Activated T-cell treated with anti-CD3 and anti-CD28 coated beads, Interleukin-2, amount 50 U/mL, for 72 hours (primary cell): ENCODE measurements at places on chromosomes 12 and 14. TPM values are rescaled to one million over a fixed set of nuclear protein-coding genes. Genes with fewer than 3 reads are reported as not detected.

- no peaks in the 10 kb centered on the region for H3K27me3 ChIP-seq
- no peak for DNase-seq
- H3K27ac ChIP-seq = no peak overlapping the region
- no peak overlapping the region for H3K4me3 ChIP-seq
- no peaks in the 10 kb centered on the region for H3K4me1 ChIP-seq
- H3K36me3 ChIP-seq = peaks cover 12% of the 10 kb centered on the region
Observed at GRCh38 chr12:105401198-105401597, 70.7 kb downstream of the C12orf75 start.

DNA sequence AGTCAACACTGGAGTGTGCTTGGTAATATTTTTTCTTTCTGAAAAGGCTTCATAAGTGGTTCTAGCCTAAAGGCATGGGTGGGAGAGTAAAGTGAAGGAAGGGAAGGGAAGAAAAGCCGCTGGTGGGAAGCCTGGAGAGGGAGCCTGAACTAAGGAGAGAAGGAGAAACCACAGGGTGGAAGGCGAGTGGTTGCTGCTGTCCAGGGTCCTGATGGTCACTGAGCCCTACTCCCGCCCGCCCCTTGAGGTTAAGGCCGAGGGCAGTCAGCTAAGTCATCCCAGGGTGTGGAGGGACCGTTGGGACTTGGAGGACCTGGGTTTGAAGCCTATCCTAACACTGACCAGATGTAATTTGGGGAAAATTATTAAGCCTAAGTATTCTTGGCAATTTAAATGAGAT is 189.1 kb downstream of the PIWIL1 start:
- no peaks in the 10 kb centered on the region for H3K4me1 ChIP-seq
- no peak overlapping the region for H3K4me3 ChIP-seq
- H3K36me3 ChIP-seq = no peaks in the 10 kb centered on the region
- peaks cover 11% of the 10 kb centered on the region for H3K27me3 ChIP-seq

DNA sequence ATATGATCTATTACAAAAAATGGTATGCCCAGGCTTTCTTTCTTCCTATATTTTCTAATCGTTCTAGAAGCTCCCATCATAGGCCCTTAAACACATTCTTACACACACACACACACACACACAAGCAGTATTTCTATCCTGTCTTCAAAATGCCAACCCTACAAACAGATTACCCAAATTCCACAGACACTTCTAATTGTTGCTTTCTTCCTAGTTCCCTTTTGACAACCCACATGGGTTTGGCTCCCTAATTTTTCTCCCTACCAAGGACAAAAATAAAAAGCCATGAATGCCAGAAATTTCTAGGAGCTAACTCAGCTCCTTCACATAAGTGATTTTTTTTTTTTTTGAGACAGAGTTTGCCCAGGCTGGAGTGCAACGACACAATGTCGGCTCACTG is 60.3 kb upstream of the NTF3 start:
- H3K4me1 ChIP-seq = no peaks in the 10 kb centered on the region
- H3K27ac ChIP-seq = no peak overlapping the region
- no peak overlapping the region for H3K4me3 ChIP-seq
- H3K27me3 ChIP-seq = no peaks in the 10 kb centered on the region

DNA sequence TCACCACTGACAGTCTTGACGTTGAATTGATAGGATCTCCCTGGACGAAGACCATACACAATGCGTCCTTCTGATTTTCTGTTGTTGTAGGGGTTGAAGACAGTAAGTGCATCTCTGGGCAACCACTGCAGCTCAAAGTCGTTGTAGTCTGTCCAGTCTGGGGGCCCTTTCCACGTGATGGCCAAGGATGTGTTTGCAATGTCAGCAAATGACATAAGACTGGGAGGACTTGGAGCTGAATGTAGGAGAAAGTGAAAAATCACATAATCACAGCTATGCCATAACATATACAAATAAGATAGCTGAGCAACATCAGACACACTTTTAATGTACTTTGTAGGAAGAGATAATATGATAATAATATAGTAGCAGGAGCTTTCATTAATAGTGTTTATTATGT is 77.8 kb downstream of the PTPRB start:
- H3K4me3 ChIP-seq = no peak overlapping the region
- no peaks in the 10 kb centered on the region for H3K27me3 ChIP-seq
- H3K36me3 ChIP-seq = no peaks in the 10 kb centered on the region

GRCh38 chr12:122182887-122183587 is at the start of gene LRRC43:
Gene LRRC43, plus strand, starts transcription at chr12:122183123. Its CDS starts 22 bp downstream, at chr12:122183145.
- peak; percentile 58 for DNase-seq
- peak within 1 kb of the TSS; percentile 81 for H3K4me3 ChIP-seq
- H3K36me3 ChIP-seq = no peaks in the 10 kb centered on the region
- peaks cover 18% of the 10 kb centered on the region for H3K27me3 ChIP-seq

- no peak for DNase-seq
- H3K36me3 ChIP-seq = peaks cover 12% of the 10 kb centered on the region
- no peaks in the 10 kb centered on the region for H3K4me1 ChIP-seq
Observed at GRCh38 chr12:103422746-103423515, 72.8 kb downstream of the C12orf42 start.

DNA sequence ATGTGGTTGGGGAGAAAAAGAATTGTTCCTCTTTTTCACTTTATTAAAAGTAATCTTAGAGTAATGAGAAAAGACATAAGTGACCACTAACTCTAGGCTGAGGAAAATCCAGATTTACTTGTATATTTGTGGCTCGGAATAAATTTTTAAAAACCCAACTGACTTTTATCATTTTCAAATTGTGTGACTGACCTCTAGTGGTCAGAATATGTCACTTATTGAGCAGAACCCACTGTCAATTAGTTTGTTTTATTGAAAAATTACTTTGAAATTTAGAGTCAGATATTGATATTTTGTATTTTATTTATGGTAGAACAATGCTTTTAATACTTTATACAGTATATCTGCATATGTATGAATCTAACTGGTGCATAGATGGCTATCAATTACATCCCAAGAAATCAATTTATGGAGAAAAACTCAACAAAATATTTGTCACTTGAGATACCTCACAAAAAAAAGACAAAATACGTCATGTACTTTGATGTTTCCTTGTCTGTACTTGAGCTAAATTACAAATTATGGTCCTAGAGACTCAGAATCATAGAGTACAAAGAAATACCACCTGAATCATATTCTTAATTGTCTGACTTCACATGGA is 229.4 kb downstream of the CNTN1 start:
- no peak for DNase-seq
- no peak overlapping the region for H3K27ac ChIP-seq
- H3K4me1 ChIP-seq = no peaks in the 10 kb centered on the region
- H3K36me3 ChIP-seq = no peaks in the 10 kb centered on the region
- peaks cover 12% of the 10 kb centered on the region for H3K27me3 ChIP-seq

DNA sequence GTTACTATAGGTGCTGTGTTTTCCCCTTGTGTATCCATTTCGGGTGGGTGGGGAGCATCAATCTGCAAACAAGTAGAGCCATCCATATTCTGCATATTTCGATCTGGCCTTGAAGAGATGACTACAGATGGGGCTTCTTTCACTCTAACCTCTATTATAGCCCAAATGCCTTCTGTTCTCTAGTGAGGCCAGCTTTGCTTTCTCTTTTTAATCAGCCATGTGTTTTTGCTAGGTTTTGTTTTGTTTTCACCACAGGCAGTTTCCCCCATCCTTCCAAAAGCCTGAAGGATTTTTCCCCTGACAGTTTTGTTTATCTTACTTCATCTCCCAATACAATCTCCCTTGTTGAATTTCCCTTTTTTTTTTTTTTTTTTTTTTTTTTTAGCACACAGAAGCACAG is 224.1 kb downstream of the BTG1 start:
- peak overlapping the region; percentile 34 for H3K27ac ChIP-seq
- no peak for DNase-seq
- no peak overlapping the region for H3K4me3 ChIP-seq
- peaks cover 29% of the 10 kb centered on the region for H3K4me1 ChIP-seq
- H3K36me3 ChIP-seq = peaks cover 2% of the 10 kb centered on the region

DNA sequence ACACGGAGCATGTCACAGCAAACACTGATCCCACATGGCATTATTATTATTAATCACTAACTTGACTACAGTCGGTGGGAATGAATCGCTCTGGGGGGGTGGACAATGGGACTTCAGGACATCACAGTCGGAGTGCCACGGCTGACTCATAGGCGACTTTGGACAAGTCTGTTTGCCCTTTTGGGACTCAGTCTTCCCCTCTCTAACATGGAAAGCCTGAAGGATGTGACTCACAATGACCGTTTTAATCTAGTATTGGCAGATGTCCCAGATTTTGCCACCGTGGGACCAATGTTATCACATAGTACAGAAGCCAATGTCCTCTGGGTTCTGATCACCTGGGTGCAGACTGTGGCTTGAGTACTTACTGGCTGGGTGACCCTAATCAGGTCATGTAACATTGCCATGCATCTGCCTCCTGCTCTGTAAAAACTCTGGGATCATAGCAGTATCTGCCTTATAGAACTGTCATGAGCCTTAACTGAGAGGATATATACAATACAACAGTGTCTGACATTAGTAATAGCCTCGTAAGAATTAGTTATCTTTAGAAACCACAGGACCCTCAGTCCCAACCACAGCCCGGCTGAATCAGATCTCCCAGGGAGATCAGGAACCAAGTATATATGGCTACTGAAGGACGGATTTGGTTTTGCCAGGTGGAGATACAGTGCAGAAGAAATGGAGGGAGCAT is 362.6 kb downstream of the BCL11B start:
- no peak overlapping the region for H3K4me3 ChIP-seq
- H3K36me3 ChIP-seq = no peaks in the 10 kb centered on the region
- H3K27me3 ChIP-seq = no peaks in the 10 kb centered on the region
- peaks cover 17% of the 10 kb centered on the region for H3K4me1 ChIP-seq
- H3K27ac ChIP-seq = no peak overlapping the region

DNA sequence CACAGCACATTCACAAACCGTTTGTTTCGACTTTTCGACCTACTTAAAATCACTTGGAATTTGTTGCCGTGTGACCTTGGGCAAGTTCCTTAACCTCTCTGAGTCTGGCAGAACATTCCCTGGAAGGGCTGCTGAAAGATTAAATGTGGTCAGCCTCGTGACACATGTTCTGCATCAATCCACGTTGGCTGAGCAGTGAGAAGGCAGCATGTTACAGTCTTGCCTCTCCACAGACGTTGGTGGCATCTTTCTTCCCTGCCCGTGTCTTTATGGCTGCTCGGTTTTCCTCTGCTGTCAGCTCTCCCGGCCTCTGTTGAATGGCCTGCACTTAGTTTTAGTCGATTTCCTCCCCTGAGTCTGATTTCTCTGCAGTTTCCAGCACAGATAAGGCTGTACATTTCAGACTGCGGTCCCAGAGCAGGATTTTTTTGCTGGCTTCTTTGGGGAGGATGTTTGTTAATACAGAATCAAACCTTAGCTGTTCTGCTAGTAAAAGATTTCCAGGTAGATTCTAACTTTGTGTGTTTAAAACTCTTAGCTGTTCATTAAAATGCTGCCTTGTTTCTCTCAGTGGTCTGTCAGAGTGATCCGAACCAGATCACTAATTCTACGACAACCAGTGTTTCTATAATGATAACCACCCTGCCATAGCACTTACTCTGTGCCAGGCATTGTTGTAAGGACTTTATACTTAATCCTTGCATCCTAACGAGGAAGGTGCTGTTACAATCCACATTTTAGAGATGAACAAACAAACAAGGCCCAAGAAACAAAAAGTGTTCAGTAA is 217.1 kb downstream of the CHST11 start:
- H3K4me3 ChIP-seq = no peak overlapping the region
- no peaks in the 10 kb centered on the region for H3K36me3 ChIP-seq
- DNase-seq = no peak
- peaks cover 54% of the 10 kb centered on the region for H3K4me1 ChIP-seq
- no peaks in the 10 kb centered on the region for H3K27me3 ChIP-seq

Gene RFX4
- total RNA-seq = not detected

Gene DAO
- not detected for total RNA-seq

GRCh38 chr12:120938496-120938895 is 34.3 kb upstream of the SPPL3 start:
- H3K4me3 ChIP-seq = no peak overlapping the region
- H3K36me3 ChIP-seq = no peaks in the 10 kb centered on the region
- H3K27ac ChIP-seq = no peak overlapping the region
- DNase-seq = no peak
- peaks cover 14% of the 10 kb centered on the region for H3K27me3 ChIP-seq

DNA sequence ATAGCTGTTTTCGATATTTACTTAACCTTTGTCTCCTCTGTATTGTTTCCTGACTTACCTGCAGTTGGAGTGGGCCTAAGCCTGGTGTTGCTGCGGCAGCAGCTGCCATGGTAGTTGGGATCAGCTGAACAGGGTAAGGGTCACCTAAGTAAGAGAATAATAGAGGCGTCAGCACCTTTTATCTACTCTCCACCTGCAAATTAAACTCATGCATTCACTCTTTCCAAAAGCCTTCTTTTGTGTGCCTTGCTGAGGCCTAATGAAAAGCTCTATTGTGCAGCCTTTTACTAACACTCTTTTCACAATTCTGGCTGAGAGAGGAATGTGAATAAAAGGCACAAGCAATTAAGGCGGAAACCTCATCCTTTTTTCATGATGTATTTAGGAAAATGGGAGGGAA is 308.7 kb downstream of the SOX5 start:
- no peak for DNase-seq
- H3K27ac ChIP-seq = no peak overlapping the region
- H3K36me3 ChIP-seq = no peaks in the 10 kb centered on the region

GRCh38 chr14:67883717-67884116 is 64.1 kb downstream of the RAD51B start:
- H3K36me3 ChIP-seq = no peaks in the 10 kb centered on the region
- no peaks in the 10 kb centered on the region for H3K27me3 ChIP-seq

- H3K27me3 ChIP-seq = no peaks in the 10 kb centered on the region
- peaks cover 2% of the 10 kb centered on the region for H3K36me3 ChIP-seq
- peaks cover 14% of the 10 kb centered on the region for H3K4me1 ChIP-seq
- H3K27ac ChIP-seq = no peak overlapping the region
Observed at GRCh38 chr14:93054006-93054405, 61.7 kb downstream of the ITPK1 start.

Gene ADAMTS20
- total RNA-seq = not detected

Gene PPFIA2
- total RNA-seq = not detected

DNA sequence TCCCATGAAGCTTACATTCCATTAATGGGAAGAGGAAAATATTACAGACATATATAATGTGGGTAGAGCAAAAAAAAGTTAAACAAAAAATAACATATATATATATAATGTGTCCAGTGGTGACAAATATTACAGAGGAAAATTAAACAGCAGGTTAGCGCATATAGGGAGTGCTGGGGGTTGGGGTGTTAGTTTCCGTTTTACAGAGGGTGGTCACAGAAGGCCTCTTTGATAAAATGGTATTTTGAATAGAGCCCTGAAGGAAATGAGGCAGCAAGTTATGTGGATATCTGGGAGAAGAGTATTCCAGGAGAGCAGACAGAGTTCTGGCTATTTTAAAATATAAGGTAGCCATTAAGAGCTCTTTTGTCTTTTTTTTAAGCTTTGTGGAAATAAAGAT is 73.2 kb downstream of the DCAF5 start:
- H3K27ac ChIP-seq = peak overlapping the region; percentile 66
- peaks cover 31% of the 10 kb centered on the region for H3K4me1 ChIP-seq
- H3K4me3 ChIP-seq = no peak overlapping the region
- H3K36me3 ChIP-seq = peaks cover 6% of the 10 kb centered on the region

- no peaks in the 10 kb centered on the region for H3K27me3 ChIP-seq
- peaks cover 48% of the 10 kb centered on the region for H3K4me1 ChIP-seq
- H3K4me3 ChIP-seq = no peak overlapping the region
- no peak for DNase-seq
Observed at GRCh38 chr12:19458733-19459132, 19.4 kb downstream of the AEBP2 start.

GRCh38 chr12:108833355-108833733 is 24.0 kb downstream of the SSH1 start:
- no peak for DNase-seq
- H3K4me3 ChIP-seq = no peak overlapping the region
- H3K27ac ChIP-seq = no peak overlapping the region
- peaks cover 54% of the 10 kb centered on the region for H3K4me1 ChIP-seq
- peaks cover 19% of the 10 kb centered on the region for H3K36me3 ChIP-seq

Gene RAB15
- 6.0 TPM for total RNA-seq

- H3K27me3 ChIP-seq = no peaks in the 10 kb centered on the region
- peaks cover 39% of the 10 kb centered on the region for H3K4me1 ChIP-seq
- DNase-seq = peak; percentile 44
Observed at GRCh38 chr12:21502164-21502496, 541 bp downstream of the GOLT1B start.
